Globus pallidus (tissue), 1 donor: ENCODE measurements at places on chromosomes 6 and 20.

GRCh38 chr6:111185954-111186353 lies 98.7 kb downstream of the SLC16A10 start:
- no peak for DNase-seq

DNA sequence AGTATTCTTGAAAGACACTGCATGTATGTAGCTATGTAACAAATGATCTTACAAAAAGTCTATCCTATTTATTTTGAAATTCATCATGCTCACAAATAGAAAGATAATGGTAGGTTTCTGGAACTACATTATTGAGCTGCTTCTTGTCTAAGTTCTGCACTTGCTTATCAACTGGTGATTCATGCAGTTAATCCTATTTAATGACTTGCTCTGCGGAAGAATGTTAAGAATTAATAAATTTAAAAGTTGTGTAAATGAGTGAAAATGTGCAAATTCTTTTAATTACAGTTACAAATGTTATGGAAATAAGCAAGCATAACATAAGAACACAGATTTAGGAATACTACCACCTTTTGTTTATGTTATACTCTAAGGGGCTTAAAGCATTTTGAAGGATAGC lies 67.1 kb upstream of the MCM9 start:
- DNase-seq, result no peak

DNA sequence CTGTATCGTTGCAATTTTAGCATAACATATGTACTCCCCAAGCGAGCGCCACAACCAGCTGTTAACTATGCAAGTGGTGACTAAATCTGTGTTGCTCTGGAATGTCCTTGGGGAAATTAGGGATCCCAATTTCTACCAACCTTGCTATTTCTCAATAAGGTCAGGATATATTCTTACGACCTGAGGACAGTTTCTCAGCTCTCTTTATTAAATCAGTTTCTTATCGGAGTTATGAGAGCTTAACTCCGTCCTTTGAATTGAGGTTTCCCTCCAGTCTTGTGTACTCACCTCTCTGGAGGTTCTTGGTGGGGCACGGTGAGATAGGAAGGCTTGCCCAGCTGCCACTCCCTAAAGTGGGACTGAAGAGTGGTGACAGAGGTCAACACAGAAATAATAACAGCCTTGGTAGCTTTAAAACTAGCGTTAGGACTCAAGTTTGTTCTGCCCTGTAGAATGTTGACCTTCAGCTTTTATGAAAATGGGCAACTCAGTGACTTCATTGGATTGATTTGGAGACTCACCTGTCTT lies 694 bp downstream of the MRPS18B start:
- DNase-seq, result no peak

DNA sequence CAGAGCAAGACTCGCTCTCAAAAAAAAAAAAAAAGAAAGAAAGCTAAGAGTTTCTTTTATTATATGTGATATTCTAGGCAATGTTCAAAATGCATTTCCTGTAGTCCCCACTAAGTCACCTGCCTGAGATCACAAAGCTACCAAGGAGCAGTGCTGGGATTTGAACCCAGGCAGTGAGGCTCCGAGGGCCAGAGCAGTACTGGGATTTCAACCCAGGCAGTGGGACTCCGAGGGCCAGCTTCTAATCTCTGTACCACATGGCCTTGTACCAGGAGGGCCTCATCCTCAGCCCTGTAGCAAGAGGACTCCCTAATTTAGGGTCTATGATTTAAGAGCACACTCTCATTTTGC lies 39.7 kb downstream of the ZMYND8 start:
- DNase-seq, result no peak

DNA sequence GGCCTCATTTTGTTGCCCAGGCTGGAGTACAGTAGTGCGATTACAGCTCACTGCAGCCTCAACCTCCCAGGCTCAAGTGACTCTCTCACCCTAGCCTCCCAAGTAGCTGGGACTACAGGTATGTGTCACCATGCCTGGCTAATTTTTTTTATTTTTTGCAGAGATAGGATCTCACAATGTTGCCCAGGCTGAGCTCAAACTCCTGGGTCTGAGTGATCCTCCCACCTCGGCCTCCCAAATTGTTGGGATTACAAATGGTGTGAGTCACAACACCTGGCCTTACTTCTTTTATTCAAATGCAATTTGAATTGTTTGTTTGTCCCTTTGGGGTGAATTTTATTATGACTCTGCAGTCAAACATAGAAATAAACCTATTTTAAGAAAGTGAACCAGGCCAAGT lies 131.7 kb upstream of the SLC22A16 start:
- DNase-seq, result no peak

GRCh38 chr6:149130090-149130489 lies 187.4 kb upstream of the TAB2 start:
- no peak for DNase-seq

DNA sequence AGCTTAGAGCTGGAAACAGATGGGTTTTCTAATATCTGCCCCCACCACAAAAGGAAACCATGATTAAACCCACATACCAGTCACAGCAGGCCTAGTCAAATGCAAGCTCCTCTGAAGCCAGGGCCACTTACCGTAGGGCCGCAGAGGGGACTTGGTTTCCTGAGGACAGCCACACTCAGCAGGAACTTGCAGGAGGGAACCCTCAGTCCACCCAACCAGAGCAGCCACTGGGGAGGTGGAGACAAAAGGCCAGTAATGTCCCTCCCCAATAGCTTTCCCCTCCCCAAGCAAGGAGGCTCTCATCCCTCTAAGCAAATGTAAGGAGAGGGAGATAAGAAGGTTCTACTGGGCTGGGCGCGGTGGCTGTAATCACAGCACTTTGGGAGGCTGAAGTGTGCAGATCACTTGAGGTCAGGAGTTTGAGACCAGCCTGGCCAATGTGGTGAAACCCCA lies 384.4 kb upstream of the JARID2 start:
- DNase-seq, result no peak

DNA sequence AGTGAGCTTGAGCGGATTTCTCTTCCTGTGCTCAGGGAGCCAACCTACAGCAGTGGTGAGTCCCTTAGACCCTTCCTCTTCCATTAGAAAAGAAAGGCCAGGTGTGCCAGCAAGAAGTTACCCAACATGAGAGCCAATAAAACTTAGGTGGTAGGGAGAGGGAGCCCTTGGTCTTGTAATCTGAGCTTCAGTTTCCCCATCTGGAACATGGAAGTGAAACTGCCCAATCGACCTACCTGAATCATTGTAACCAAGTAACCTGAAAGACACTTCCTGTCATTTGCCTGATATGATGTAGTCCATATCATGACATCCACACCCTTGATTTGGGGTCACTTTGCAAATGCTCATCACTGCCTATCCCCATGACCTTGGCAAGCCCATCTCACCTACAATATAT lies 66.4 kb downstream of the MDGA1 start:
- no peak for DNase-seq

- no peak for DNase-seq
Measured at GRCh38 chr20:35344354-35344837, 52.2 kb upstream of the FAM83C start.

- no peak for DNase-seq
Measured at GRCh38 chr6:109453594-109454495, 1.7 kb downstream of the MICAL1 start.

DNA sequence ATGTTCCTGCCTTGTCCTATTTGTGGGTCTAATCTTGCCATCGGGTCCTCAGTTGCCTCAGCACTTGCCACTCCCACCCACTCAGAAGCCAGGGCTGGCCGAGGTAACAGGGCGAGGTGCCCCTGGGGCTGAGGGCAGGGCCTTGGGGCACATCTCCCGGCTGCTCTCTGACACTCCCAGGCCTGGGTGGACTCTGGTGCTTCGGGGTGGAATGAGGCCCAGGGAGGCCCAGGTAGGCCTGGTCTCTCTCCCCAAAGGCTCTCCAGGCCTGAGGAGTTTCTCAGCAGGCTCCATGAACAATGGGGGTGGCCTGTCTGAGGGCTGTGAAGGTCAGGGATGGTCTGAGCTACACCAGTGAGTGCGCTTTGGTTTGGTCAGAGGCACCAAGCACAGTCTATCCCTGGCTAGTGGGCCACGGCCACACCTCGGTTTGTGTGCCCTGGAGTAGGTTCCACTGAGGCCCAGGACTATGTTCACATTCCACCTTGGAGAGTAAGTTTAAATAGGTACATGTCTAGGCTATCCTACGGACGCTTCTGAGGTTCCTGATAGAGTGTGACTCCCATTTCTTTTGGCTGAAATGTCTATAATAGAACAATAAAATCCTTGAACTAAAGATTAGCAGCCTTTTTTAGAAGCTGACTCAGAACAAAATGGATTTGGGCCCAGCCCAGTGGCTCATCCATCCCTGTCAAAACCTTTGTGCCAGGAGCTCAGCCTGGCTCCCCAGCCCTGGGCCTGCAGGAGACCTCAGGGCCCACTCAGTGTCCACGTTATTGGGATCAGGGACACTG lies 78.8 kb downstream of the SLC24A3 start:
- no peak for DNase-seq

DNA sequence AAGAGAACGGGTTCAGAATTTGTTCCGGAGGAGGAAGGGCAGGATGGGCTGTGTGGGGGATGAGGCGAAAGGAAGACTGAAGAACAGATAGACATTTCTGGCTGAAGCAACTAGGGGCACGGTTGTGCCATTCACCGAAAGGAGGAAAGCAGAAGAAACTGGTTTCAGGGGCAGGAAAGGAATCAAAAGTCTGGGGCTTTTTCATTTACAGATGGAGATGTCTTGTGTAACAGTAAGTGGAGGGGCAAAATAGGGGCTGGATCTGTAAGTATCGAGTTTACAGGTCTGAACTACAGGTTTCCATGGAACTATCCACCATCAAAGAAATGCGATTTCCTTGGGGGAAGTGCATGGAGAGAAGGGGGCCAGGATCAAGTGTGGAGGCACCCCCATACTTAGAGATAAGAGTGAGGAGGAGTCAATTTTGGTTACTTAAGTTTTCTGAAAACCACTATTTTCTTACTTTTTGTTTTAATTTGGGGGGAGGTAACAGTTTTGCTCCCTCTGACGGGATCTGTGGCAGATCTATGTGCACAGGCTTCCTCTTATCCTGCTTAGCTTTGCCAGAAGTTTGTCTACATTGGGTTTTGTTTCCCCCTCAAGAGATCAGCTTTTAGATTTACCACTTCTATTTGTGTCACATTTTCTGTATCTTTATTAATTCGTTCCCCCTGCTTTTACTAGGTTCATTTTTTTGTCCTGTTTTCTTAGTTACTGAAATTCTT lies 120.1 kb downstream of the SLC23A2 start:
- DNase-seq, result no peak

GRCh38 chr6:128238225-128238624 lies 282.2 kb downstream of the PTPRK start:
- DNase-seq, result peak; percentile 72

DNA sequence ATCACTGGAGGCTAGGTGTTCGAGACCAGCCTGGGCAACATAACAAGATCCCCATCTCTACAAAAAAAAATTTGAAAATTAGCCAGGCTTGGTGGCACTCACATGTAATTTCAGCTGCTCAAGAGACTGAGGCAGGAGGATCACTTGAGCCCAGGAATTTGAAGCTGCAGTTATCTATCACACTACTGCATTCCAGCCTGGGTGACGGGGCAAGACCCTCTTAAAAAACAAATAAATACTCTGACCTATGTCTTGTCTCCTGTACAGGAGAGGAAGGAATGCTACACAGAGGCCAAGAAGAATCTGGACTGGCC lies 25.8 kb downstream of the COX4I2 start:
- no peak for DNase-seq

DNA sequence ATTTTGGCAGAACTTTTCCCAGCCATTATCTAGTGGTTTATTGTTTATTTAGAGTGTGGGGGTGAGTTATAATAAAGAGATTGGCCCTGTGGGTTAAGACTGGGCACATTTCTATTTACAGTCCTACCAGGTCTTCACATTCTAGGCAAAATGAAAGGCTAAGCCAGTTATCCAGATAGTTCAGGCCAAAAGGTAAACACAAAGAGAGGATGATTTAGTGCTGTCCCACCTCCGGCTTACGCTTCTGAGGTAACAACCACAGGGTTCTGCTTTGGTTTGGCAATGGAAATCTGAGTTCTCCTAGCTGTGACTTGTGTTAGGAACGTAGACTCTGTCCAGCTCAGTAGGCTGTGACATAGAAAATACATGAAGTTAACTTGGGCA lies 50.3 kb upstream of the PTPRK start:
- DNase-seq, result no peak

GRCh38 chr6:159427771-159428170 lies 258.6 kb downstream of the FNDC1 start:
- no peak for DNase-seq

DNA sequence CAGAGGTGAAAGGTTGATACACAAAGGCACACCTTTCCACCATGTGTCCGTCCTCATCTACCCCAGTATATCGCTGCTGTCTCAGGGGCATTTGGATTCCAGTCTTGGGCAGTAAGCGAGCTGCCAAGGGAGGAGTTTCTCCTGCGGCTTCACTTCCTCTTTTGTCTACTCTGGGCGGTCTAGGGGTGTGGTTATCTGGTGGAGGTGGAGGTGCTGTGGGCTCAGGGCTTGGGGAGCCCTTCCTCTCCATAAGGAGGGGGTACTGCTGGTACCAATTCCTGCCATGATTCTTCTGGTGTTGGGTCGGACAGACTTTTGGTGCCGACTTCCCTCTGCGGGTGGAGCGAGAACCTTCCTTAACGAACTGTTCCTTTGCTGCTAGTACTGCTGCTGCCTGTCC lies 31.9 kb upstream of the FABP7 start:
- DNase-seq, result no peak

DNA sequence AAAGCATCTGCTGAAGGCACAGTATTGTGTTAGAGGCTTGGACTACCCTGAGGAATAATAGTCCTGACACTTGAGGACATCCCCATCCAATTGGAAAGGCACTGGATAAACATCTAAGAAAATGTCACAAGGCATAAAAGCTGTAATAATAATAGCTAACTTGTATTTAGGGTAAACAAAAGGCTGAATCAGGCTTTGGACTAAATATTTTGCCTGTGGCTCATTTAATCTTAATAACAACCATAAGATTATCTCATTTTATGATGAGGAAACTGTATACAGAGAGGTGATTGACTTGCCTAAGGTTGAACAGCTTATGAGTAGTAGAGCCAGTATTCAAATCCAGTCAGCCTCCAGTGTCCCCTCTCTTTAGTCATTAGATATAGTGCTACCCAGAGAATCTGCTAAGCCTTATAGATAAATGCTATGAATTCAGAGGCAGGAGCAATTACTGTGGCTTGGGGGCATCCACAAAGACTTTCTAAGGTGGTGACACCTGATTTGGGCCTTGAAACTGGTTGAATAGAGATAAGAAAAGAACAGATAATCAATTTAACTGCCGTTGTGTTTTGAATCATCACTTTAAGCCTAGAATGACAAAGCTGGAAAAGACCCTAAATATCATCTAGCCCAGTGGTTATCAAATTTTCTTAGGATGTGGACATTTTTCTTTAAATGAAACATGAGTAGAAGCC lies 7.5 kb upstream of the ZSWIM1 start:
- no peak for DNase-seq

- DNase-seq, result no peak
Measured at GRCh38 chr6:167113047-167113754, 9.7 kb upstream of the CCR6 start.

DNA sequence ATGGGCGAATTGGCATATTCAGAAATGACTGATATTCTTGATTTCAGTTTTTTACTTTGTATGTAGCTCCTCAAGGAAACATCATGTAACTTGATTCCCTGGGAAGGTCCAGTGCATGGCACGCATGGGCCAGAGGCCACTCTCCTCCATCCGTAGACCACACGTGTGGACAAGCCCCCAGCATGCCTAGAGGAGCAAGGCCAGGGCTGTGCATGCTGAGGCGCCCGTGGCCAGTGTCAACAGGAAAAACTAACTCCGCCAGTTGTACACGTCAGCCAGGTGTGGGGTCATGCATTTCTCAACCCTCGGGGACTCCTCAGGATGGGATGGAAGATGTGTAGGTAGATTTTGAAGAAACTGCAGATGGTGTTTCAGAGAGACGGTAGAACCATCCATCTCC lies 37.8 kb upstream of the CD93 start:
- no peak for DNase-seq

GRCh38 chr20:25204550-25205276 lies 9.2 kb downstream of the ENTPD6 start:
- no peak for DNase-seq
